Naive thymus-derived CD8-positive, alpha-beta T cell (primary cell): ENCODE measurements at places on chromosomes 6 and 20. TPM values are rescaled to one million over a fixed set of nuclear protein-coding genes. Genes with fewer than 3 reads are reported as not detected.

GRCh38 chr6:130978660-130979396 is 84.2 kb downstream of the EPB41L2 start:
- DNase-seq, result no peak
- no peaks in the 10 kb centered on the region for H3K27me3 ChIP-seq
- peak overlapping the region; percentile 54 for H3K27ac ChIP-seq
- peaks cover 3% of the 10 kb centered on the region for H3K36me3 ChIP-seq
- peaks cover 8% of the 10 kb centered on the region for H3K4me1 ChIP-seq
- no peak overlapping the region for H3K4me3 ChIP-seq

- peaks cover 16% of the 10 kb centered on the region for H3K36me3 ChIP-seq
- no peaks in the 10 kb centered on the region for H3K27me3 ChIP-seq
- no peak overlapping the region for H3K27ac ChIP-seq
- peaks cover 2% of the 10 kb centered on the region for H3K4me1 ChIP-seq
- no peak overlapping the region for H3K4me3 ChIP-seq
- DNase-seq, result no peak
These were observed 136.7 kb downstream of the AIG1 start for GRCh38 chr6:143197377-143197776.

DNA sequence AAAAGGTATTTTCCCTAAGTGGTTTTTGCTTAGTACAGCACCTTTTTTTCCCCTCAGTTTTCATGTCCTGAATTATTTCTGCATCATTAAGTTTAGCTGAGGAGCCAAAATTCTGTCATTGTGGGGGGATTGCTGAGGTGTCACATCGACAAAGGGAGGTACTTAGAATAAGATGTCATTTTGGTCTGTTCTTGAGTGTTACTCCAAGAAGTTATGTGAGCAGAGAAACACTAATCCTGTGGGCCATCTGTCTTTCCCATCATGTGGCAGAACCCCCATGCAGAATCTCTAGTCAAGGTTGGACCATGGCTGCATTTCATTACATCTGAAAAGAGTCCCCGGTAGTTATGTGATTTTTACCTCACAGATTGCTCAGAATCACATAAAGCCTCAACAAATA is 167.8 kb upstream of the CENPW start:
- H3K36me3 ChIP-seq, result peaks cover 4% of the 10 kb centered on the region
- H3K4me1 ChIP-seq, result peaks cover 6% of the 10 kb centered on the region
- no peak overlapping the region for H3K27ac ChIP-seq
- H3K4me3 ChIP-seq, result no peak overlapping the region

SNAP91 gene
- total RNA-seq, result not detected

JPH2 gene
- total RNA-seq, result not detected
